ENCODE measurements at places on chromosomes 7 and 10.
A peak's percentile ranks its signal among the peaks of the same experiment; 100 is the strongest.

DNA sequence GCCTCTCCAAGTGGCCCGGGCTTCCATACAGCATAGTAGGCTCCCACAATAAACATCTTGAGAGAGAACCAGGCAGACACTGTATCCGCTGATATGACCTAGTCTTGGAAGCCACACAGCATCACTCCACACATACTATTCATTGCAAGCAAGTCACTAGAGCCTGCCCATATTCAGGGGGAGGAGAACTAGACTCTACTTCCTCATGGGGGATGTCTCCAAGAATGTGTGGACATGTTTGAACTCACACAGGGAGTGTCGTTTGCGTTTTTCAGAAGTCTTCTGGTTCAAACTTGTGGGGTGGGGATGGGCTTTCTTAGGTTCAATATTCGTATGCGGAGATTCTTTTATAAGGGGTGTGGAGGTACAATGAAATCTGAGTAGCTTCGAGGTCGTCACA lies 232.6 kb upstream of the HABP2 start:
- DNase-seq = no peak

GRCh38 chr7:101120315-101120714 lies 6.6 kb upstream of the SERPINE1 start:
- no peak for DNase-seq

- no peak for DNase-seq
Measured at GRCh38 chr7:16609842-16610450, 35.6 kb downstream of the ANKMY2 start.

DNA sequence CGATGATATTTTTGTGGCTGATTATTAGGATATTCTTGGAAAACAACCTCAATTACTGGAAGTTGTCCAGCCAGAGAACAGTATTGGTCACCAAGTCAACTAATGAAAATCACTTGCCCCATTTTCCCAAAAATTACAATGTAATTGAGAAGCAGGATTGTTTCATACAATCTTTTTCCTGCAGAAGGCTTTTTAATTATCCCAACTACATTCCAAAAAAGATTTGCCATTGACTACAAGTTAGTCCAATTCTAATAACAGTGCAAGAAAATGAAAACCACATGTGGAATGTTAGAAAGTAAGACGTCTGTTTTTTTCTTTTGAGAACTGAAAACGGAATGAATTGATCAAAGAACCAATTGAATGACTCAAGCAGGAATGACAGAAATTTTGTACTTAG lies 1195.8 kb downstream of the SORCS1 start:
- peak; percentile 56 for DNase-seq

DNA sequence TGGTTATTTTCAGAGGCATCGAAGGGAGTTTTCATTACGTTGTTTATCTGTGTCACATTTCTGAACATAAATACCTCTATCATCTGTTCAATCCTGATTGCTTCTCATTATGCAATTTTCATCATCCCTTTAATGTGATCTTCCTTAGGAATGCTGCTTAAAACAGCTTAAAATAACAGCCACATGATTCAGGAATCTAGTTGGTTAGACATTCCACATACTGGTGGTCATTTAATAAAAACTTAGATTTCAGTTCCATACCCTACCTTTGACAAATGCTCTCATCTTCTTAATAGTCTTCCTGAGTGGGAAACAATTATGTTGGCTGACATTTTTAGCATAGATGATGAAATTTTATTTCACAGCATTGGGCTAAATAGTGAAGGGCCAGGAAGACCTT lies 191.3 kb upstream of the CDCA7L start:
- DNase-seq = no peak

GRCh38 chr10:132196178-132197113 lies 9.7 kb downstream of the DPYSL4 start:
- DNase-seq = no peak

DNA sequence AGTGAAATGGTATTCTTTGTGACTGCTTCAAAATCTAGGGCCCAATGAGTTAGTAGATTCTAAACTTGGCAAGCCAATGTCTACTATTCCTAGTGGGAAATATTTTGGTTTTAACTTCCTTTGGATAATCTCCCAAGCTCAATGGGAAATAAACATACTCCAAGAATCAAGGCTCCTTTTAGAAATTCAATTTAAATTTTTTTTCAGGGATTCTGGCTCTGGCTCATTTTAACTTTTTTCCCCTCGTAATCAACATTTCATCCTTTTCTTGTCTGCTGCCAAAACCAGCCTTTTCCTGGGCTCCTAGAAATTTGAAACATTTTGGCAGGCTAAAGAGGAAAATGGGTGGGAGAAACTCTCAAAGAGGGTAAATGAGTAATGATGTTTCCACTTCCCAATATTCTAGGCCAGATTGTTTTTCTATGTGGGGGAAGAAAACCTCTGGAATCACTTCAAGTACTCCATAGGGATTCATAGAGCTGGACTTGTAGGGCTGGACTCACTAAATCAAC lies 85.6 kb upstream of the AGR3 start:
- peak; percentile 96 for DNase-seq

DNA sequence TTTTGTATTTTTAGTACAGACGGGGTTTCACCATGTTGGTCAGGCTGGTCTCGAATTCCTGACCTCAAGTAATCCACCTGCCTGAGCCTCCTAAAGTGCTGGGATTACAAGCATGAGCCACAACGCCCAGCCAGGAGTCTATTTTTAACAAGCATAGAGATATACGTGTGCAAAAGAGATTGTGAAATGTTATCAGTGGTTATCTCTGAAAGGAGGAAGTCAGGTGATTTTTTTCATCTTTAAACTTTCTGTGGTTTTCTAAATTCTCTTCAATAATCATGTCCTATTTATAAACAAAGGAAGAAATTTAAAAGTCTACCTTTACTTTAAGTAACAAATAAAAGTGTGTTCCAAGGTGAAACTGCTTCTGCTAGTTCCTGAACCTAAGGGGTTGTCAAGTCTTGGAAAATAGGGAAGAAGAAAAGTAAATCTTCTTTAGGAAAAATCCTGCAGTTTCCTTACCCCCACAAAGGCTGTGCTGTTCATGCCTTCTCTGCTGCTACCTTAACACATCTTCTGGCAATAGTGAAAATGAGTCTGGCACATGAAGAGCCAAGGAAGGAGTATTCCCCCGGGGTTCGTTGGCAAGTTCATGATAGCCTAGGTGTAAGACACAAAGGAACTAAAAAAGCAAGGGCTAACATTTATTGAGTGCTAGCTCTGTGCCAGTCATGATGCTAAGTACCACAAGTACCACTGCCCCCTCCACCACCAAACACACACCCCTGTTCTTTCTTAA lies 51.1 kb downstream of the CYP26A1 start:
- DNase-seq = no peak

GRCh38 chr10:61905837-61906561 lies 4.5 kb downstream of the ARID5B start:
- no peak for DNase-seq

DNA sequence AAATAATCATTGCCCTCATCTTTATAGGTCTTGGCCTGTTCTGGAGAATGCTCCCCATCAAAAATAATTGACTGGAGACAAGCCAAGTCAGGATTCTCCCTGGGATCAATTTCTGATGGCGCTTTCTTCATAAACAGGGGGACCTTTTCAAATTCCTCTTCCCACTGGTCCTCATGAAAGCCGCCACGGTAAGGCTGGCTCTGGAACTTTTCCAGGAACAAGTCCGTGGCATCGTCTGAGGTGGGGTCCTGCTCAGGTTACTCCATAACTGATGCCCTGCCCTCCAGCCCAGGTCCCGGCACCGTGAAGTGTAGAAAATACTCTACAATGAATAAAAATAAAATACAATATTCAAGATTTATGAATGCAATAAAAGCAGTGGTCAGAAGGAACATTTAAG lies 79.4 kb upstream of the IGFBP3 start:
- no peak for DNase-seq

DNA sequence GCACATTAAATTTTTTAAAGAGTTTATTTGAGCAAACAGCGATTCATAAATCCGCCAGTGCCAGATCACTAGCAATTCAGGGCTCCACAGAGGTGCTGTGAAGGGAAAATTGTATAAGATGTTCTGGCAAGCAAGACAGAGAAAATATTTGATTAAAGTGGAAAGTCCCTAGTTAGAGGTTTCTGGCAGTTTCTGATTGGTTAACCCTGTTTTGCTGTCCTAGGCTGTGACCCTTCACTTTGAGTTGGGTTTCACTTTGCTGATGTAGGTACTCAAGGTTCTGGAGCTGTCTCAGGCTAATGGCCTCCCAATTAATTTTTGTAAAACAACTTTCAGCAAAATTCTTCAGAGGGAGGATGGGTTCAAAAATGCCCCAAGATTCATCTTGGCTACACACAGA lies 79.4 kb upstream of the NXPH1 start:
- no peak for DNase-seq

GRCh38 chr7:85021101-85021704 lies 165.7 kb downstream of the SEMA3D start:
- peak; percentile 36 for DNase-seq

All from muscle of leg (tissue), 16 donors.